Naive thymus-derived CD4-positive, alpha-beta T cell (primary cell): ENCODE measurements at places on chromosomes 16 and 17.
A peak's percentile ranks its signal among the peaks of the same experiment; 100 is the strongest.

DNA sequence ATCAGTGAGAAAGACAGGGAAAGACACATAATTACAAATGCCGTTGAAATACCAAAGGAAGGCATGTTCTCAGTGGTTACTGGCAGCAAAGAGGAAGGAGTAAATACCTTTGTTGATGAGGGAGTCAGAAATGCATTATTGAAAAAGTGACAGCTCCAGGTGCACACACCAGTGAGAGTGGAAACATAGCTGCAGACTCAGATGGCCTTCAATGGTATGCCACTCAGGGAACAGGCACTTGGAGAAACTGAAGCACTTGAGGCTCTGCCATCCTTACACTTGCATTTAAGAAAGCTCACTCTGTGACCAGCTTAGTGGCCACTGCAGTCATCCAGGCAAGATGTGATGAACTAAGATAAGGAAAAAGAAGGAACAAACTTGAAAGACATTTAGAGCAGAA lies 29.9 kb downstream of the NOG start:
- DNase-seq = no peak

DNA sequence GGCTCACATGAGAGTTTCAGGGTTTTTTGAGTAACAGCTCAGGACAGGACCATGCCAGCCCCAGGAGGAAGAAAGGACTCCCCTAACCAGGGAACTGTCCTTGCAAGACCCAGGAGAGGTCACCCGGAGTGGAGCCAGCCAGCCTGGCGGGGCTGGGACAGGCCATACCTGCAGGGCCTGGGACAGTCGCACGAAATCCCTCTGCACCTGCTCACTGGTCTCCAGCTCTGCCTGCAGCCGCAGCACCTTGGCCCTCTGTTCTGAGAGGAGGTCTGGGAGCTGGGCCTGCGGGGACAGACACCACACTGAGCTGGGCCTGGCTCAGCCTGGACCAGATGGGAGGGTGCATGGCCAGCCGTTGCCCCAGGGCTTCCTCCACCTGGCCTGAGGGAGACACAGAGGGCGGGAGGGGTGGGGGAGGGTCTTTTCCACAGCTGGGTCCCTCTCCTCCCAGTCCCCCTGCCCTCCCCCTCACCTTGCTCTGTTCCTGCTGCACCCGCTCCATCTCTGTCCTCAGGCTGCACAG lies 19.7 kb downstream of the RABEP2 start:
- no peak for DNase-seq

- DNase-seq = no peak
These were observed 16.6 kb downstream of the NOD2 start for GRCh38 chr16:50709980-50710379.

GRCh38 chr17:44077595-44077909 lies 7.0 kb downstream of the G6PC3 start:
- DNase-seq = no peak

DNA sequence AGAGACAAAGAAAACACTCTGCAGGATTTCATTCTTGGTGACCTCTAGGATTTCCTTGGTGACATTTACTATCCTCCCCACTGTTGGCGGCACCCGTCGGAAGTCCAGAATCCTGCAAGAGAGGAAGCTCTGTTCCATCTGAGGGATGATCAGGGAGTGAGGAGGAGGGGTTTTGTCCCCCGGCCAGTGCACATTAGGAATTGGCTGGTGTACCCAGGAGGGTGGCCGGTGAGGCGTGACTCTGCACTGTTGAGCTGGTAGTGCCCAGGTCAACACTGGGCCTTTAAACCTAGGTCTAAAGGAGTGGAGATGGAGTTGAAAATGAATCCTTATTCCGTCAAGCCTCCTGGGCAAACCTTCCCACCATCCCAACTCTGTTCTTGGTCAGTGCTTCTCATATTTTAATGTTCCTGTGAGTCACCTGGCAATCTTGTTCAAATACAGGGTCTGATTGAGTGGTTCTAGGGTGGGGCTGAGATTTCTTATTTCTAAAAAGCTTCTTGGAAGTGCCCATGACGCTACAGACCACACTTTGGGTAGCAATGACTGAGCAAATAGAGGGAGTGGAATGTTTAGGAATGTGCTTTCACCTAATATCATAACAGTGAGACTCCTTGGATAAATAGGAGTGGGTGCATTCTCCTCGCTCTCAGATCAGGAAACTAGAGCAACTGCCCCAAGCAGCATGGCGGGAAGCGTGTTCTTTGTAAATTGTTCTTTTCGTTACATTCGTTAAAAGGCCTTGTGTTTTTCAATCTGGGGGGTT lies 30.7 kb downstream of the PRKAR1A start:
- no peak for DNase-seq

GRCh38 chr16:23729503-23730424 lies 16.7 kb upstream of the ERN2 start:
- no peak for DNase-seq

DNA sequence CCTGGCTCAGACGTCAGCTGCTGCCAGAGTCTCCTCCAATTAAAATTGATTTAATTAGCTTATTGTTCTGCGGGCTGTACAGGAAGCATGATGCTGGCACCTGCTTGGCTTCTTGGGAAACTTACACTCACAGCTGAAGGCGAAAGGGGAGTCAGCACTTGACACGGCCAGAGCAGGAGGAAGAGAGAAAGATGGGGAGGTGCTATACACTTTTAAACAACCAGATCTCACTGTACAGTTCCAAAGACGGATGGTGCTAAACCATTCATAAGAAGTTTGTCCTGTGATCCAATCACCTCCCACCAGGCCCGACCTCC lies 1.4 kb upstream of the PRDM7 start:
- DNase-seq = no peak

- peak; percentile 36 for DNase-seq
These were observed 3.4 kb downstream of the SPNS1 start for GRCh38 chr16:28977703-28978662.
